ENCODE measurements at places on chromosomes 6 and 20.

- DNase-seq, result no peak
Observed at GRCh38 chr20:4335722-4336121, 320.4 kb upstream of the RNF24 start.

- no peak for DNase-seq
Observed at GRCh38 chr20:63248835-63249591, 5.2 kb downstream of the NKAIN4 start.

GRCh38 chr20:63522981-63523611 lies 2.5 kb downstream of the PPDPF start:
- no peak for DNase-seq

GRCh38 chr6:31763619-31763940 lies 1.1 kb downstream of the SAPCD1 start:
- DNase-seq, result no peak

- DNase-seq, result no peak
Observed at GRCh38 chr6:19349429-19349828, 487.7 kb upstream of the ID4 start.

DNA sequence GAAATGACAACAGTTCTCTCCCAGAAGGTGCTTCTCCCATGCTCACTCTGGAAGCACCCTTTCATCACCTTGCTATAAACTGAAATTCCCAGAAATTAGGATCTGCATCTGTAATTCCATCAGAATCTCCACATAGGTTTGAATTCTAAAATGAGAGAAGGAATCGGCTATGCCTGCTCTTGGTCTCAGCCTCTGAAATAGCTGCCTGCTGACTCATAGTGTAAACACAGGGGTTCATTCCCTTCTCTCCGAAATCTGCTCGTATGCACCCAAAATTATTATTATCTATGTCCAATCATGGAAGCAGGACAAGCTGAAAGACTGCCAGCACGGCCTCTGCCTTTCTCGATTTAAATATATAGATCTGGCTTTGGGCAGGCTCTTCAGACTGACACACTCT lies 74.6 kb upstream of the TAB2 start:
- peak; percentile 50 for DNase-seq

DNA sequence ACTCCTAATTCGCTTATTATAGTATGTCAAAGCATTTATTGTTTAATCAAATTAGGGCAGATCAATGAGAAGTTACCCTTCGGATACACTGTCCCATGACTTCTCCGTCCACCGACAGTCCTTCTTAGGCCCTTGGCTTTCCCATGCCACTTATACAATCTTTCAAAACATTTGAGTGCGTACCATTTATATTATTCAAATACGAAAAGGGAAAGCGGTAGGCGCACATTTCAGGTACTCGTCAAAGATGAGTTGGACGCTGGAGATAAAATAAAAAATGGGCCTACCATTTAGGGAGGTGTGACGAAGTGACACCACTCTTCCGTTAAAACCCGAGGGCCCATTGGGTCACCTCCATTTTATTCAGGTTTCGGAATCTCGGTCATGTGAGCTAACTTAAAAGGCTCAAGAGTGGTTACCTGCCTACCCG lies 542 bp upstream of the AFG1L start:
- no peak for DNase-seq

GRCh38 chr20:40110311-40110831 lies 578.7 kb downstream of the MAFB start:
- DNase-seq, result no peak

DNA sequence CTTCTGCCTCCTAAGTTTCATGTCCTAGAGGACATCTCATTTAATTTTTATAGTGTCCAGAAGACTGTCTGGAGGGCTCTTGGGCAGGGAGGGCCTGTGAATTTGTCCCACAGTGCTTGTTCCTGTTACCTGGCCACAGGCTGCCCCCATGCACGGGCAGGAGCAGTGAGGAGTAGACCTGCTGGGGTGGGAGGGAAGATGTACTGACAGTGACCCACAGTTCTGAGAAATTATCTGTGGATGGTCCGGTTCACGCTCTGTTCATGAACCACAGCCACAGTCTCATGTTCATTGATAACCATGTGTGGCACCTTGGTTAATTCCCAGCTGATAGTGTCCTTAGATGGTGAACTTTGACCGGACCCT lies 18.8 kb upstream of the ZNF831 start:
- no peak for DNase-seq

DNA sequence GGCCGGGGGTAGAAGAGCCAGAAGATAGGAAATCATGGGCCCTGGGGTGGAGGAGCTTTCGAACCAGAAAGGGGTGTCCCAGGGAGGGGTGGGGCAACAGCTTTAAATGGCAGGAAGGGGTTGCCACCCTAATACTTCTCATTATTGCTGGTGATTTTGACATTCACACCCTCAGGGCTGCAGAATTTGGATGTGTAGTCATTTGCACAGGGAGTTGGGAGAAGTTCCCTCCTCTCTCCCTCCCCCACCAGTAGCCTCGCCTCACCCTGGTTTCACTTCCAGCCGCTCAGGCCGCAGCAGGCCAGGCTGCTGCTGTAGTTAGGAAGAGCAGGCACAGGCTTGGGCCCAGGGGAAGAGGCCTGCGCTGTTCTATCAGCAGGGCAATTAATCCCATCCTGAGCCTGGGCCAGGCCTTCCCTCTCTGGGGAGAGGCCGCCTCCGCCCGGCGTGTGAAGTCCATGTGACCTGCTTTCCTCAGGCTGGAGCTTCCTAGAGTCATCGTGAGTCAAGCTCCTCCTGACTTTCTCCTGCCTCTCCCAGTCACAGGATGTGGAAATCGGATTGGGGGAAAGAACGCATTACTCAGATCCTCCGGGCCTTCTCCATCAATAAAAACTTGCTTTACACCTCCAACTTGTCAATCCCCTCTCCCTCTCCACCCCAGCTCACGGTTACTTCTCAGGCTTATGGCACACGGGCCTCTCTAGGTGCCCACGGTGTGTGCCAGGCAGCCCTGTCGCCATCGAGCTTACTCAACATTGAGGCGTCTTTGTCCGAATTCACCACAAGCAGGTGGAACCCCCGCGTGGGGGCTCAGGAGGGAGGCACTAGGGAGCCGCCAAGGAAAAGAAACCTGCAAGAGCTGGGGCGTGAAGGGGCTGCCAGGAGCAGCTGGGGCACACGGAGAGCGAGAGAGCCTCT lies 7.8 kb downstream of the ADTRP start:
- DNase-seq, result peak; percentile 94

GRCh38 chr20:46031014-46031569 lies 2.1 kb downstream of the SLC12A5 start:
- no peak for DNase-seq

DNA sequence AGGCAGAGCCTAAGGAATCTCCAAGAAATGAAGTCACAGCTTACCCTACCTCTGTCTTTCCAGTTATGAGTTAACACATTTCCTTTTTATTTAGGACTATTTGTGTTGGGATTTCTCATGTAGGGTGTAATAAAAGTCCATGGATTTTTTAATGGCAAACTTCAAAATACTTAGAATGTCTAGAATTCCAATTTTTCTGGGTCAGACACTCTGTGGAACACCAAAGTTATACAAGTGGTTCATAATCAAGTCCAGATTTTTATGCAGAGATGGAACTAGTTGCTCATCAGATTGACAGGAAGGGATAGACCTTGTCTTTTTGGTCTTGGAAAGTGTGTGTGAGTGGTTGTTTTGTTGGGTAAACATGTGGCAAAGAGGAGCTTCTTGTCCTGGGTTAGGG lies 303.5 kb upstream of the RNF24 start:
- no peak for DNase-seq

- DNase-seq, result no peak
Observed at GRCh38 chr6:88839280-88839679, 124.1 kb downstream of the RNGTT start.

- DNase-seq, result no peak
Observed at GRCh38 chr20:19828232-19828631, 70.2 kb downstream of the RIN2 start.

All from SJSA1 (cell line).